ENCODE measurements at places on chromosomes 2 and 18.
A peak's percentile ranks its signal among the peaks of the same experiment; 100 is the strongest.

DNA sequence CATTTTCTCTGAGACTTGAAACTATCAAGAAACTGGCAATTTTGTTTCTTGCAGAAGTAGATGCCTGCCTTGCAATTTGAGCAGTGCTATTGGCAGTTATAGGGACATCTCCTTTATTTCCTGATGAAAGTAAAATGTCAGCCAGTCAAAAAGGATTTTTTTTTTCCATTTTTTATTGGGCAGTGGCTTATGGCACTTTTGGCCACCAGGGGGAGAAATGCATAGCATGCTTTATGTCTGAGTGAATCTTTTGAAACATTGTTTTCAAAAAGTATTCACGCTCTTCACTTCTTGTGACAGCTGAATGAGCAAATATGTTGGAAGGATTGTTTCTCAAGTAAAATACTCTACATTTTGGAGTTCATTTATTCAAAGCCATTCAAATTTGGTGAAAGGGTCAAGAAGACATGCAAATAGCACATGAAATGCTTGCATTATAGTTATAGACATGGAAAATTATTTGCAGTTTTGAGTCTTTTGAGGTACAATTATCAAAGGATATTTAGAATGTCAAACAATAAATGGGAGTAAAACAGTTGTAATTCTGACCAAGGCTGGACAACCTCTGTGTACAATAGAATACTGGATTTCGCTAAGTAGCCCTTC lies 491.0 kb downstream of the CDH2 start:
- DNase-seq: peak; percentile 48

DNA sequence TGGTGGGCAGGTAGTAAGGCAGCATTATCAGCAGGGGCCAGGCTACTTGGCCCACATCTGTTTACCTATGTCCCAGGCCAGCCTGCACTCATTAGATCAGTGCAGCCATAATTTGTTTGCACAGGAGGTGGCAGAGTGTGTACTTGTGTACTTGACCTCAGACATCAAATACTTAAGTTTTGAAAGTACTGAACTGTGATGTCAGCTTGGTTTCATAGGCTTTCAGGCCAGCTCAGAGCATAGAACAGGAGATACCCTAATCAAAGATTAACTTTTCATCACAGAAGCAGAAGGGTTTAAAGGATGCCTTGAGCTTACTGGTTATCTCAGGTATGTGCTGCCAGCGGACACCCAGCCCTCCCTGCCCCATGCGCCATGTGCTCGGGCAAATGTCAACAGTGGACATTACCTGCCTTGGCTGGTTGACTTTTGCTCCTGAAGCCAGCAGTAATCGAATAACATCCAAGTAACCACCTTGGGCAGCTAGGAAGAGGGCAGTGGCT lies 33.2 kb downstream of the ANKRD29 start:
- no peak for DNase-seq

- DNase-seq: no peak
Measured at GRCh38 chr2:119864318-119864717, 104.6 kb downstream of the PTPN4 start.

- no peak for DNase-seq
Measured at GRCh38 chr2:219410390-219410789, 7.8 kb upstream of the DES start.

- no peak for DNase-seq
Measured at GRCh38 chr2:116706396-116706795, 1108.1 kb upstream of the DDX18 start.

- no peak for DNase-seq
Measured at GRCh38 chr2:207394203-207394781, 135.5 kb upstream of the CREB1 start.

DNA sequence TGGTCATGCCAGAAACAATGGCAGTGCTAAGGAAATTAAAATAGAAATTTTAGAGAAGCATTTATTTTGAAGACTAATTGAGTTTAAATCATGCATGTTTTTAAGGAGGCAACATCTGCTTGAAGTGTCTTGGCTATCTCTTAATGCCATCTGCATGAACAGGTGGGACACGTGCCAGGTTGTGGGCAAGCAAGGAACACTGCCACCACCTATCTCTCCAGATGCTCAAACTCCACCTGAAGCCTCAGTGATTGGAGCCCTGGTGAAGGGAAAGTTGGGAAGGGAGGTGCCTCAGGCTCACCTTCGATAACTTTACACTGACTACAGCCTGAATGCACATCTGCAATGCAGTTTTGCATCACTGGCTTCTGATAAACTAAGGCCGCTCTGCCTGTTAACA lies 91.5 kb downstream of the TPGS2 start:
- DNase-seq: no peak

DNA sequence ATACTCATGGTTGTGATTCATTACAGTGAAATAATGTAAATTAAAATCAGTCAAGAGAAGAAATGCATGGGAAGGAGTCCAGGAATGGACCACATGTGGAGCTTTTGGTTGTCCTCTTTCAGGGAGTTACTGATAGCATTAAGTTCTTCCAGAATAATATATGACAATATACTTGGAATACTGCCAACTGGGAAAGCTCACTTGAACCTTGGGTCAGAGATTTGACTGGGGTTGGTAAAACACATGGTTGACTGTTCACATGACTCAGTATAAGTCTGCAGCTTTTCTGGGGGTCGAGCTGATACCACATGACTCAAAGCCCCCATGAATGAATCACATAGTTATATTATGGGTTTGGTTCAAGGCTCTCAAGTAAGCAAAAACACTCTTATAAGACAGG lies 1109.0 kb upstream of the CHAC2 start:
- DNase-seq: no peak

GRCh38 chr2:25105336-25106085 lies 62.9 kb downstream of the POMC start:
- DNase-seq: no peak

Data from endothelial cell (in vitro differentiated cells).